ENCODE measurements at places on chromosomes 16 and 17. TPM values are rescaled to one million over a fixed set of nuclear protein-coding genes. Genes with fewer than 3 reads are reported as not detected.

The STAT5A gene
- 19.0 TPM for total RNA-seq

The TCAP gene
- 0.30 TPM for total RNA-seq

The PRAC1 gene
- not detected for total RNA-seq

The KRT32 gene
- not detected for total RNA-seq

The VMO1 gene
- total RNA-seq: not detected

The CD79B gene
- not detected for total RNA-seq

The ZNF500 gene
- 9.8 TPM for total RNA-seq

The CFAP52 gene
- not detected for total RNA-seq

Measured in smooth muscle cell of the umbilical artery (primary cell).